Uterus (tissue), 4 donors: ENCODE measurements at places on chromosomes 16 and 17.

GRCh38 chr17:42312285-42313130 is 24.2 kb downstream of the STAT5A start:
- peak overlapping the region; percentile 90 for H3K27ac ChIP-seq
- peak overlapping the region; percentile 16 for H3K4me3 ChIP-seq

DNA sequence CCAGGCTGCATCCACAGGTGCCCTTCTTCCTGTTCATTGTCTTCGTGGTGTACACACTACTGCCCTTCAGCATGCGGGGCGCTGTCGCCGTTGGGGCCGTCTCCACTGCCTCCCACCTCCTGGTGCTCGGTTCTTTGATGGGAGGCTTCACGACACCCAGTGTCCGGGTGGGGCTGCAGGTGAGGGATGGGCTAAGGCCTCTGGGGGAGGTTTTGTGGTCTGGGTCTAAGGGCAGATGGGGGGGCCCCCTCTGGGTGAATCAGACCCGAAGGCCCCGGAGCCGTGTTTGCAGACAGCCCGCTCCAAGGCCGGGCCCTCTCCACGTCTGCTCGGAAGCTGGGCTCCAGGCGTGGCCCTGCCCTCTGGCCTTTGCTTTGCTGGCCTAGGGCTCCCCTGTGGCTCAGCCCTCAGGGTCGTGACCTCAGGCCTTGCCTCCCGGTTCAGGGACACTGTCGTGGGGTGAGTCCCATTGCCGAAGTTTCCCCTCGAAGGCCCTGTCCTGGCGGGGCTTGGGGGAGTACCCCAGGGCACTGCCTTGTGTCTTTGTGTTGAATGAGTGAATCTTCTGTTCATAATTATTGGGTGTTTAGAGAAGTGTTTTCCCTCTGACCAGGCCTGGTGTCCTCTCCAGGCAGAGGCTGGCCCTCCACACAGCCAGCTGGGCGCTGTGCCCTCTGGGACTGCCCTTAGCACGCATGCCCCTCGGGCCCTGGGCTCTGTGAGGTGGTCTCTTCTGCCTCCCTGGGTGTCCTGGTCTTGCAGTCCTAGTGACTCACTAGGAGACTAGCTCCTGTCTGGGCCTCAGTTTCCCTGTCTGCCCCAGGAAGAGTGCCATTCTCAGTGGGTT is 25.6 kb downstream of the ADCY7 start:
- H3K36me3 ChIP-seq, result no peaks in the 10 kb centered on the region
- no peaks in the 10 kb centered on the region for H3K4me1 ChIP-seq
- no peak overlapping the region for H3K4me3 ChIP-seq
- no peak for DNase-seq

DNA sequence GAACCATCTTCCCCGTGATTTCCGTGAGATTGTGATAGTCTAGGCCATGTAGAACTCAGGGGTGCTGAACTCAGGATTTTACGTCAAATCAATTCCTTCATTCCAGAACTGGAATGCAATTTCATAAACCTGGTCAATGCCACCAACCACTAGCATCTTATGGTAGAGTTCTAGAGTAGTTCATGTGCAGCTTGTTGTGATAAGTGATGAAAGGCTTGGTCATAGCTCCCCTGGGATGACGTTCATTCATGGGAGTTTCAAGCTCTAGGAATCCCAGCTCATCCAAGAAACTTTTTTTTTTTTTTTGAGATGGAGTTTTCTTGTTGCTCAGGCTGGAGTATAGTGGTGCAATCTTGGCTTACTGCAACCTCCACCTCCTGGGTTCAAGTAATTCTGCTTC is 3.7 kb upstream of the DPEP2 start:
- H3K4me3 ChIP-seq, result no peak overlapping the region
- DNase-seq, result no peak
- no peaks in the 10 kb centered on the region for H3K4me1 ChIP-seq
- H3K27ac ChIP-seq, result no peak overlapping the region
- no peaks in the 10 kb centered on the region for H3K27me3 ChIP-seq
- H3K36me3 ChIP-seq, result no peaks in the 10 kb centered on the region

DNA sequence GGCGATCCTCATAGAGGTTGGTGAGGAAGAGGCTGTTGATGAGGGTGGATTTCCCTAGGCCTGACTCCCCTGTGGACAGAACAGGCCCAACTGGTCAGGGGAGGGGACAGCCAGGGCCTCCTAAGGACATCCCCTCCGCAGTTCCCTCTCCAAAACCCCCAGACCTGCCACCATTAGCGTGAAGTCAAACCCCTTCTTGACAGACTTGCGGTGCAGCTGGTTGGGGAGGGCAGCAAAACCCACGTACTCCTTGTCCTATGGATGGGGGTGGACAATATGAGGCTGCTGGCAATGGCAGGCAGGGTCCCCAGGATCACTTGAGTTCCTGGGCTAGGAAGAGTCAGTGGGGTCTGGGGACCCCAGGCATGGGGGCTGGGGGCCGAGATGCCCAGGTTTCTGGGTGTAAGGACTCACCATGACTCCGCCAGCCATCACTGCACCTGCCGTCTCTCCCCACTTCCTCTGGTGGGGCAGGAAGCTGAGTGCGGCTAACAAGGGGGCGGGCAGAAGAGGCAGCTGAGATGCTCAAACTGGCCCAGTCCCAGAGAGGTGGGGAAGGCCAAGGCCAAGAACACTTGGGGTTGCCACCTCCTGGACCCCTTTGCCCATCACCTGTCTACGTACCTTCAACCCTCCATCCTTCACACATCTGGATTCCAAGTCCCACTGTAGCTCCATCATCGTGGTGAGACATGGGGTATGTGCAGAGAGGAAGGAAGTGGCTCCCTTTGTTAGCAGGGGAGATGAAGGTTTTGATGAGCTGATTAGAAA is at the start of gene SEPTIN1:
Gene SEPTIN1 (minus strand): TSS at position 451 of the 771 bp plus-strand sequence. CDS start 19 bp downstream, at position 432.
- H3K27me3 ChIP-seq, result no peaks in the 10 kb centered on the region
- H3K36me3 ChIP-seq, result no peaks in the 10 kb centered on the region
- no peak within 1 kb of the TSS for H3K27ac ChIP-seq
- H3K4me1 ChIP-seq, result no peaks in the 10 kb centered on the region
- H3K4me3 ChIP-seq, result no peak within 1 kb of the TSS

DNA sequence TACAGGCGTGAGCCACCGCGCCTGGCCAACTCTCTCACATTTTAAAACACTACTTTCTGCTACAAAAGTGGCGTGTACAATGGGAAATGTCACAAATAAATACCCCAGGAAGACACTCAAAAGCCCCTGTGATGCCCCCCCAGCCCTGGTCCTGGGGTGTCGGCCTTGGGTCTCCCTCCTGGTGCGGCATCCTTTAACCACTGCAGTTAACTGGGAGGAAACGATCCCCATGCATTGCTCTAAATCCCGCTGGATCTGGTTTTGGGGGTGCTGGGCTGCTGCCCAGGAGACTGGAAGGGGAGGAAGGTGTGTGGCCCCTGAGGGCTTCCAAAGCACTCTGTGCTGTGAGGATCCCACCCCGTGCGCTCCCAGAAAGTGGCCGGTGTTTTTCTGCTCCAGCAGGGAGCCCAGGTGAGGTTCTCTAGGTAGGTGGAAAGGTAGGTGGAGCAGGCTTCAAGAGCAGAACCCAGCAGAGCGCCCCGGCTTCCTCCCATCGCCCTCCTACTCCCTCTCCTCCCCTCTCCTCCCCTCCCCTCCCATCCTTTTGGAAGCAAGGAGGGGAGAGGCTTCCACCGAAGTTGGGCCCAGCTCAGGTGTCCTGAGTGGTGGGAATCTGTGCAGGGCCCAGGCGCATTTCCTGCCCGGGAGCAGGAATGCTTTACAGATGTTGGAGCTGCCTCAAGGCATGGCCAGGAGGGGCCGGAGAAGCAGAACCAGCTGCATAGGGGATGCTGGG is 363.3 kb downstream of the SEC14L1 start:
- no peaks in the 10 kb centered on the region for H3K4me1 ChIP-seq
- H3K4me3 ChIP-seq, result no peak overlapping the region
- H3K36me3 ChIP-seq, result no peaks in the 10 kb centered on the region

DNA sequence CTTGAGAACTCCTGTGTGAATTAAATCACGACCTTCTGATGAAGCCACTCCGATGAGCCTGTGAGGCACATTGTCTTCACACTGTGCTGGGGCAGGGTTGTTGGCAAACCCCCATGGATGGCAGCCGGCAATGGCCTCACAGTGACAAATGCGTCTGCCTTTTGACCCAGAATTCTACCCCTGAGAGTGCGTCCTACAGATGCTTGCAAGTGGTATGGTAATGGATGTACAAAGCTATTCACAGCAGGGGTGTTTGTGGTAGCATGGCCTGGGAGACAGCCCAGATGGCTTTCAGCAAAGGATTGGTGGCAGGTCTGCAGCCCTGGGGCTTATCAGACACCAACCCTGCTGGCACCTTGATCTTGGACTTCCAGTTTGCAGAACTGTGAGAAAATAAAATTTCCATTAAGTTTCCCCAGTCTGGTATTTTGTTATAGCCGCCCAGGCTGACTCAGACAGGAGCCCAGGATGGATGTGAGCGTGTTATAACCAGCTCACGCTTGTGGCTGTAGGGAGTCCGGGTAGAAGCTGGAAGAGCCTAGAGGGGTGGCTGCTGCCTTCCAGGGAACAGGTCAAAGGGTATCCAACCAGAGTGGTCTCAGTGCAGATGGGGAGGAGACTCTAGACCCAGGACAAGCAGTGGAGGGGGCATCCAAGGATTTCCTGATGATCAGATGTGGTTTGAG is 10.1 kb downstream of the AFMID start:
- no peak overlapping the region for H3K4me3 ChIP-seq
- no peaks in the 10 kb centered on the region for H3K36me3 ChIP-seq
- no peaks in the 10 kb centered on the region for H3K4me1 ChIP-seq

GRCh38 chr16:91484-91883 is 13.5 kb downstream of the MPG start:
- H3K27me3 ChIP-seq, result no peaks in the 10 kb centered on the region
- no peaks in the 10 kb centered on the region for H3K4me1 ChIP-seq
- H3K27ac ChIP-seq, result no peak overlapping the region
- H3K36me3 ChIP-seq, result no peaks in the 10 kb centered on the region
- DNase-seq, result no peak

DNA sequence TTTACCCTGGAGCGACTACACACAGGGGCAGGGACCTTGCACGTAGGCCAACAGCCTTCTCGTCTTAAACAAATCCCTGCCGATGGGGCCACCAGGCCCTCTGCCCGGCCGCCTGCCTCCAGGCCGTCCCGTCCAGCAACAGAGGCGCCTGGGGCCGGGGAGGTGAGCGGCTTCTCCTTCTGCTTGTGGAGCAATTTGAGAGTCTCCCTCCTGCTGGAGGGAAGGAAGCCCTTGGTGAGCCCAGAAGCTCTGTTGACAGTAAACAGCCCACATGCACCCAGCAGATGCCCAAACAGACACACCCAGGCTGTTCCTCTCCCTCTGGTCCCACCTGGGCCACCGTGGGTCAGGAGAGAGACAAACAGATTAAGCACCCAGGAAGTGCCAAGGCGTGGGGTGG is 8.1 kb downstream of the SLC43A2 start:
- H3K36me3 ChIP-seq, result no peaks in the 10 kb centered on the region
- H3K4me3 ChIP-seq, result no peak overlapping the region
- no peaks in the 10 kb centered on the region for H3K4me1 ChIP-seq
- DNase-seq, result no peak
- no peak overlapping the region for H3K27ac ChIP-seq

DNA sequence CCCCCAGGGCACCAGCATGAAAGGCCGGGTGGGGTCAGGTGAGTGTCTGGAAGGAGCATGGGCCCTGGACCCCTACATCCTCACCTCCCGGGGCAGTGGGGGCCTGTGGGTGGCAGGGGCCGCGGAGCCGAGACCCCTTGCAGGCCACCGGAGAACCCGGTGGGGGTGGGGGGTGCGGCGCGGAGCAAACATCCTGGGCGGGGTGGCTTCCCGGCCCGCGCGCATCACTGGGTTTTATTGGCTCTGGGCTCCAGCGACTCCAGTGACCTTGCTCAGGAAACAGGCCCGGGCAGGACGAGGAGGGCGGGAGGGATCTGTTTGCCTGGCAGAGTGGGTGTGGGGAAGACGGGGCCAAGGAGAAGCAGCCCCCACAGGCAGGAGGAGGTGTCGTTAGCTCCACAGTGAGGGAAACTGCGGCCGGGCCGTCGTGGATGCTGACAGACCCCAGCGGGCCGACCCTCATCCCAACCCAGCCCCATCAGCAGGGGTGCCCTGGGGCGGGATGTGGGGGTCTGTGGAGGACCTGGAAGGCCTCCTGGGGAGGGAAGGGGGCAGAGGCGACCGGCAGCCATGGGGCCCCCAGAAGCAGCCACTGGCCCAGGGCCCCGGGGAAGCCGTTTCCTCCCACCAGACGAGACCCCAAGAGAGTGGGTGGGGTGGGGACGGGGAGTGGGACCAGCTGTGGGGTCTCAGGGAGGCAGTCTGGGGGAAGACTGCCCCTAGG is 10.6 kb downstream of the SSTR5 start:
- no peaks in the 10 kb centered on the region for H3K36me3 ChIP-seq
- H3K27ac ChIP-seq, result no peak overlapping the region
- H3K27me3 ChIP-seq, result no peaks in the 10 kb centered on the region
- no peak overlapping the region for H3K4me3 ChIP-seq

DNA sequence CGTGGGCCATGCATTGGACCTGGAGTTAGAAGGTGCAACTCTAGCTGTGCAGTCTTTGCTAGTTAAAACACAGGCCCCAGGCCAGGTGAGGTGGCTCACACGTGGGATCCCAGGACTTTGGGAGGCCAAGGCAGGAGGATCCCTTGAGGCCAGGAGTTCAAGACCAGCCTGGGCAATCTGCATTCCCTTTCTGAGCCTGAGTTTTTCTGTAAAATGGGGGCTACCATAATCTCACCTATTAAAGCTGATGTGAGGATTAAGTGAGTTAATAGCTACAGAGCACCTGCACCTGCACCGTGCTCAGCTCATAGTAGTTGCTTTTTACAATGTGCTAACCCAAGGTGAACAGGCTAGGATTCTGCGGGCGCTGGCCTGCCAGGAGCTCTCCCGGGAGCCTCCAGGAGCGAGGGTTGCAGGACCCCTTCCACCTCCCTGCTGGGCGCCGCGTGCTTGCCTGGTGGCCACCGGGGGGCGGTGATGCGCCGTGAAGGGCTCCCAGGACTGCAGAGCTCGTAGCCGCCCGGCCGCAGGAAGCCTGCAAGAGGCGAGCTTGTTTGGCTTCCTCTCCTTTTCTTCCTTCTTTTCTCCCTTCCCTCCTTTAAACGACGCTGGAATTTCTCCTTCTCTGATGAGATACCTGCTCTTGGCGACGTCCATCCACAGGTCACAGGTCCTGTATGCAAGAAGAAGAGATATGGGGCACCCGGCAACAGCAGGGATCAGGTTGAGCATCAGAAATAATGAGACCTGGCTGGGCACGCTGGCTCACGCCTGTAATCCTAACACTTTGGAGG is 51.3 kb downstream of the ZFP90 start:
- H3K27me3 ChIP-seq, result no peaks in the 10 kb centered on the region
- no peak overlapping the region for H3K27ac ChIP-seq
- DNase-seq, result peak; percentile 40
- no peaks in the 10 kb centered on the region for H3K4me1 ChIP-seq

DNA sequence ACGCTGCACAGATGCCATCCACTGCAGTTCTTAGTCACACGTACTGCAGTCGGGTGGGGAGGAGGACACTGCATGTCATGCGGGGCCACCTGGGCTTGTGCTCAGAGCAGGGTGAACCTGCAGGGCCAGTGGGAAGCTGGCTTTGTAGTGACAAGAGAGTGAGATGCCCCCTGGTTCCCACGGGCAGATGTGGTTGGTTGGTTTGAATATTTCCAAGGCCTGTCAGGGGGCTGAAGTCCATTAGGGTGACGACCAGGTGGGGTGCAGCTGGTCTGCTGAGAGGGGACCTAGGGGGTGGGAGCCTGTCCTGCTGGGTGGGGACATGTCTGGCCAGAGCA is 14.3 kb downstream of the ZNF213 start:
- no peaks in the 10 kb centered on the region for H3K4me1 ChIP-seq
- no peaks in the 10 kb centered on the region for H3K27me3 ChIP-seq
- no peaks in the 10 kb centered on the region for H3K36me3 ChIP-seq
- H3K4me3 ChIP-seq, result no peak overlapping the region
- DNase-seq, result no peak
- peak overlapping the region; percentile 82 for H3K27ac ChIP-seq

- no peaks in the 10 kb centered on the region for H3K36me3 ChIP-seq
- DNase-seq, result no peak
- H3K27ac ChIP-seq, result no peak overlapping the region
- no peaks in the 10 kb centered on the region for H3K27me3 ChIP-seq
Observed at GRCh38 chr17:71593078-71593477, 527.7 kb upstream of the SOX9 start.
